NCI-H2107 (cell line): ENCODE measurements at places on chromosomes 16 and 17.

DNA sequence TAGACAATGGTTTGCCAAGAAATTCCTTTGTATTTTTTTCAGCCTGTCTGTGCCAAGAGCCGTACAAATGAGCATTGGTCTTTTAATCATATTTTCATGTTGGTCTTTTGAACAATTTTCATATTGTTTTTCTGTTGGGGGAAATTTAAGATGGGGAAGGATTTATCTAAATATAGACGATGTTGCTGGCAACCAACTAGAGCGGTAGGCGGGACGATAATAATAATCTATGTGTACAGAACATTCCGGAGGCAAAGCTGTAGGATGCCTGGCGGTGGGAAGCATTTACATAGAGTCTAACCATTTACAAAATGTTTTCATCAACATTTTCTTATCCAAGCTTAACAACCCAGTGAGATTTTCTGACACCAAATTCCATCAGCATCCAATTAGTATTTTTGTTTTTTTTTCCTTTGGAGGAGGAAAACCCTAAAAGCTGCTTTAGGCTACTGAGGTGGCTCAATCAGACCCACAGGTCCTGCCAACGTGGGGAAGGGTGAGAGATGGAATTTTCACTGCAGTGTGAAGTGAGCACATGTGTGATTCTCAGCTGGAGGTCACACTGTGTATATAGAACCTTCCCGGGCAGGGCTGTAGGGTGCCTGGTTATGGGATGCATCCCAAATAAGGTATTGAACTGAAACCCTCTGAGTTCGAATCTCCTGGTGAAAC is 11.7 kb upstream of the SEC14L1 start:
- DNase-seq, result no peak

DNA sequence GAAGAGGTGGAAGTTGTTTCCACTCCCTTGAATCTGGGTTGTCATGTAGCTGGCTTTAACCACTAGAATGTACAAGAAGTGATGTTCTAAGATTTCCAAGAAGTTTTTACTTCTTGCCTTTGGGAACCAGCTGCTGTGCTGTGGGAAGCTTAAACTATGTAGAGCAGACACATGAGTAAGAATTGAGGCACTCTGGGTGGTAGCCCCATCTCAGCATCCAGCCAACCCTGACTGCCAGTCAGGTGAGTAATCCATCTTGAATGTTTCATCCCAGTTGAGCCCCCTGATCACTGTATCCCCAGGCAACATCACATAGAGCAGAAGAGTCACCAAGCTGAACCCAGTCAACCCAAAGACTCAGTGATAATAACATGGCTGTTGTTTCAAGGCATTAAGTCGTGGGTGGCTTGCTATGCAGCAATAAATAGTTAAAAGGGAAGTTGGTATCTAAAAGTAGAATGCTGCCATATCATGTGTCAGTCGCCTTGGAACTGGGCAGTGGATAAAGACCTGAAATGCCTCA is 62.8 kb upstream of the GPR139 start:
- DNase-seq, result no peak

DNA sequence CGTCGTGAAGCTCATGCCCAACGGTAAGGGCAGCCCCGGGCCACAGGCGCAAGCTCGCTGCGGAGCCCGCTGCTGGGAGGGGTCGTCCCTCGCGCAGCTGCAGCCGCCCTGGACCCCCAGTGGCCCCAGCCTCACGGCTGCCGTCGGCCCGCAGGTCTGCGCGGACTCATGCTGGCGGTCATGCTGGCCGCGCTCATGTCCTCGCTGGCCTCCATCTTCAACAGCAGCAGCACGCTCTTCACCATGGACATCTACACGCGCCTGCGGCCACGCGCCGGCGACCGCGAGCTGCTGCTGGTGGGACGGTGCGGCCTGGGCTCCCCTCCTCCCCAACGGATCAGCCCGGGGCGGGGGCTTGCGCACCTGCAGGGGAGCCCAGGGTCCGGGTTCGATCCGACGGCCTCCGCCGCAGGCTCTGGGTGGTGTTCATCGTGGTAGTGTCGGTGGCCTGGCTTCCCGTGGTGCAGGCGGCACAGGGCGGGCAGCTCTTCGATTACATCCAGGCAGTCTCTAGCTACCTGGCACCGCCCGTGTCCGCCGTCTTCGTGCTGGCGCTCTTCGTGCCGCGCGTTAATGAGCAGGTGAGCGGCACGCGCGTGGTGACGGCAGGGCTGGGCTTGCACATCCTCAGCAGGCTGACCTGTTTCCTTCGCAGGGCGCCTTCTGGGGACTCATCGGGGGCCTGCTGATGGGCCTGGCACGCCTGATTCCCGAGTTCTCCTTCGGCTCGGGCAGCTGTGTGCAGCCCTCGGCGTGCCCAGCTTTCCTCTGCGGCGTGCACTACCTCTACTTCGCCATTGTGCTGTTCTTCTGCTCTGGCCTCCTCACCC is 5.8 kb downstream of the SLC5A2 start:
- DNase-seq, result no peak

DNA sequence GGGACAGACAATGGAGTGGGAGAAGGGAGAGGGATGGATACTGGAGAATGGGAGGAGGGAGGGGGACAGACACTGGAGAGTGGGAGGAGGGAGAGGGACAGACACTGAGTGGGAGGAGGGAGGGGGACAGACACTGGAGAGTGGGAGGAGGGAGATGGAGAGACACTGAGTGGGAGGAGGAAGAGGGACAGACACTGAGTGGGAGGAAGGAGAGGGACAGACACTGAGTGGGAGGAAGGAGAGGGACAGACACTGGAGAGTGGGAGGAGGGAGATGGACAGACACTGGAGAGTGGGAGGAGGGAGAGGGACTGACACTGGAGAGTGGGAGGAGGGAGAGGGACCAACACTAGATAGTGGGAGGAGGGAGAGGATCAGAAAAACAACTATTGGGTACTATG is 426.7 kb upstream of the PMFBP1 start:
- DNase-seq, result no peak

DNA sequence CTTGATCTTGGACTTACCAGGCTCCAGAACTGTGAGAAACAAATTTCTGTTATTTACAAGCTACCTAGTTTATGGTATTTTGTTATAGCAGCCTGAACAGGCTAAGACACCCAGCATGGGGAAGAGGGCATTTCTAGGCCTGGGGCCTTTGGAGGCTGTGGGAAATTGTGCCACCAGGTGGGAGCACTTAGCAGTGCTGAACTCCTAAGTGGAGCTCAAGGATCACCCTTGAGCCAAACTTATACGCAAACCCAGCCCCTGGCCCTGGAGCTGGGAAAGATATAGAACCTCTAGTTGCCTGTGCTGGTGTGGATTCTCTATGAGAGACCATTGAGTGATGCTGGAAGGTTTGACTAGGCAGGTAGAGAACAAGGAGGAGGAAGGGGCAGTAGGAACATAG is 36.1 kb downstream of the MIS12 start:
- no peak for DNase-seq

- no peak for DNase-seq
Observed at GRCh38 chr17:60510031-60510430, 16.0 kb downstream of the APPBP2 start.

DNA sequence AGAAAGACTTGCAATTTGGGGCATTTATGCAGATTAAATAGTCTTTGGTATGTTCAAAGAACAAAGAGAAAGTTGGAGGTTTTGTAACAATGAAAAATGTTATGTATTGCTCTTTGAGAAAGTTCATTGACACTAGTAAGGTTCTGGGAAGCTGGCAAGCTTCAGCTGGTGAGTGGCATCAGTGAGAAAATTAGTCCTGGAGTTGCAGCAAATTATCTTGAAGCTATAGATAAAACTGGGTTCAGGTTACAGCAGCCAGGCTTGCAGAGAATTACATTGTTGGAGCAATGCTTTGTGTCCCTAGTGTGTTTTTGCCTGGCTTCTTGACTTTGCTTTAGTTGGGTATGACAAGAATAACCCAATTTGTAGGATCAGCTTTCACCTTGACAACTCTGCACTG is 221.2 kb downstream of the CDH13 start:
- DNase-seq, result no peak

GRCh38 chr16:84787263-84787622 is 32.5 kb upstream of the CRISPLD2 start:
- no peak for DNase-seq

GRCh38 chr16:83917152-83918120 is 18.5 kb downstream of the MLYCD start:
- no peak for DNase-seq

DNA sequence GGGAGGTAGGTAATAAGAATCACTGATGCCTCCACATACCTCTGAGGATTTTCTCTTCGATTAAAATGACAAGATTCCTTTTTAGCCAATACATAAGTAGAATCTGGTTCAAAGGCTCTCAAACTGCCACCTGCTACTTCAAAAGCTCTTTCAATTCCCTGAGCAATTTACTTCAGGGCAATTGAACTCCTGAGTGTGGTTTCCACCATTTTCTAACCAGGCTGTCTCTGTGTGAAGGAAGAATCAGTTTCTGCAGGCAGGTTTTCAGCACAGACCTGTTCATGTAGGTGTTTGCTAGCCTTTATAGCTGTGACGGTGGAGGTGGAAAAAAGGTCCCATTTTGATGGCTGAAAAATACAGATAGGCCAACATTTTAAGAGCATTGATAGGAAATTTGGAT is 18.2 kb upstream of the HS3ST3B1 start:
- no peak for DNase-seq

GRCh38 chr17:27609611-27610303 is 21.2 kb upstream of the LGALS9 start:
- no peak for DNase-seq

- no peak for DNase-seq
Observed at GRCh38 chr16:70630960-70631745, 15.2 kb upstream of the IL34 start.

DNA sequence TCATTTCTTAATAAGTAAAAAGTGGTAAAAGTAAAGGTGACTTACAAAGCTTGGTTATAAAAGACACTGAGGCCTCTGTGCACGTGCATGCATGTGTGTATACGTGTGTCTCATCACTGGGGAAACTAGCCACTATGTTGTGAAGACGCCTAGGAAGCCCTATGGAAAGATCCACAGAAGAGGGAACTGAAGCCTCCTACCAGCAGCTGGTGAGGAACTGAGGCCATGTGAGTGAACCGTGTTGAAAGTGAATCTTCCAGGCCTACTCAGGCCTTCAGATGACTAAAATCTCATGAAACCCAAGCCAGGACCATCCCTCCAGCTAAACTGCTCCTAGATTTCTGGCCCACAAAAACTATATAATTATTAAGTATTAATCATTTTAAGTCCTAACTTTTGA is 23.7 kb downstream of the PHLPP2 start:
- no peak for DNase-seq

- DNase-seq, result no peak
Observed at GRCh38 chr16:72220875-72221629, 49.1 kb upstream of the PMFBP1 start.

DNA sequence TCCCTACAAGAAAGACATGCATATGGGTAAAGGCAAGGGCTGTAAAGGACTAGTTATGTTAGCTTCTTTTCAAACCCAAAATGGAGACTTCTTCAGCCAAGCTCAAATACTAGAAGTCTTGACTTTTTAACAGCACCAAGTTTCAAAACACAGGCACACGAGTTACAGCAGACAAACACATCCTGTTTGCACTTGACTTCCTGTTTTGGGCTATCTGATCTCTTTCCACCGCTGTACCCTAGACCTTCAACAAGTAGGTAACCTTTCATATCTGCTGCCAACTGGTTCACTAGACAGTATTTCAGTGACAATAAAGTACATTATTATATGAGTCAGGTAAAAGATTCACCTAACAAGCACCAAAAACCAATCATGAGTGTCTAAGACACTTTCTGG is 12.3 kb downstream of the RFFL start:
- no peak for DNase-seq

GRCh38 chr16:3171181-3171854 is 16.7 kb upstream of the OR1F1 start:
- DNase-seq, result no peak

DNA sequence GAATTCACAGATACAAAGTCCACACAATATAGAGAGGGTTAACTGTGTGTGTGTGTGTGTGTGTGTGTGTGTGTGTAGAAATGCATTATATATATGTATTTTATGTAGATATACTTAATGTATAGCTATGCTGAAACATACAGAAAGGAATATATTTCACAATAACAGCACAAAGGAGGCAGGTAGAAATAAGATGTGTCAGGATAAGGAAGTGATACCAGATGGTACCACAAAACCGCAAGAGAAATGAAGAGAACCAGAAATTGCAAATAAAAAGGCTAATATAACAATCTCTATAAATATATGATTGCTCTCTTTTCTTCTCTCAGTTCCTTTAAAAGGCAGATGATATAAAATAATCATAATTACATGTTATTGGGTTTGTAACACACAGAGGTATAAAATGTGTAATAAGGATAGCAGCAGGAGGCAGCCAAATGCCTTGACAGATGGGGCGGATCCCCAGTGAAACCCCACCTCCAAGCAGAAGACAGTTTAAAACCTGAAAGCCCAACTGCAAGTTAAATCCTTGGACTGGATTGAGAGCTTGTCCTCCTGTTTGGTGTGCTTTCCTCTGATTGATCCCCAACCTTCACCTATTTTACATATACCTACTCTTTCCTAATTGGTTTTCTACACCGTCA is 365.4 kb upstream of the C16orf82 start:
- DNase-seq, result no peak

- DNase-seq, result no peak
Observed at GRCh38 chr17:2911035-2911754, 115.0 kb downstream of the RAP1GAP2 start.

- DNase-seq, result no peak
Observed at GRCh38 chr17:2366747-2367494, 29.6 kb downstream of the SGSM2 start.

DNA sequence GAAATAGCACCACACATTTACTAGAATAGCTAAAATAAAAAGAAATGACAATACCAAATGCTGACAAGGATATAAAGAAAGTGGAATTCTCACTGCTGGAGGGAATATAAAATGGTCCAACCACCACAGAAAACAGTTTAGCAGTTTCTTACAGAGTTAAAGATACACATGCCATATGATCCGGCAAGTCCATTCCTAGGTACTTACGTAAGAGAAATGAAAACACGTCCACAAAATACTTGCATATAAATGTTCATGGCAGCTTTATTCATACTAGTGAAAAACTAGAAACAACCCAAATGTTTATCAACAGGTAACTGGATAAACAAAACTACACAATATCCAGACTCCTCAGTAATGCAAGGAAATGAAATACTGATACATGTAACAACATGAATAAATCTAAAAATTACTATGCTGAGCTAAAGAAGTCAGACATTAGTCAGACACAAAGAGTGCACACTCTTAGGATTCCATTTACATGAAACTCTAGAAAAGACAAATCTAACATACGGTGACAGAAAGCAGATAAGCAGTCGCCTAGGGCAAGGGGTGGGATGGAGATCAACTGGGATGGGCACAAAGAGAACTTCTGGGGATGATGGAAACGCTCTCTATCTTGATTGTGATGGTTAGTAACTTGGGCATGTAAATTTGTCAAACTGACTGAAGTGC is 76.4 kb downstream of the SMG6 start:
- no peak for DNase-seq
